Spinal cord (tissue), 10 donors: ENCODE measurements at places on chromosomes 2 and 18. TPM values are rescaled to one million over a fixed set of nuclear protein-coding genes. Genes with fewer than 3 reads are reported as not detected.

The UGT1A3 gene
- not detected for total RNA-seq

The KCNE4 gene
- 23.8 TPM for total RNA-seq

The EVX2 gene
- total RNA-seq: 0.17 TPM

The IL1R1 gene
- total RNA-seq: 10.9 TPM

The SCYGR5 gene
- not detected for total RNA-seq

The ERMN gene
- total RNA-seq: 30.0 TPM

The GKN2 gene
- total RNA-seq: not detected

The ACADL gene
- total RNA-seq: 4.8 TPM

The CCDC74B gene
- total RNA-seq: 17.6 TPM

The CTNNA2 gene
- total RNA-seq: 117 TPM

GRCh38 chr2:63545023-63545422 lies 43.3 kb downstream of the WDPCP start:
- DNase-seq: no peak

- no peak for DNase-seq
Observed at GRCh38 chr2:20584045-20584398, 66.9 kb downstream of the HS1BP3 start.

- DNase-seq: no peak
Observed at GRCh38 chr2:1714291-1715064, 29.8 kb downstream of the PXDN start.

- DNase-seq: no peak
Observed at GRCh38 chr2:151937966-151938365, 109.7 kb upstream of the ARL5A start.

- no peak for DNase-seq
Observed at GRCh38 chr2:71834796-71835195, 312.9 kb downstream of the CYP26B1 start.

DNA sequence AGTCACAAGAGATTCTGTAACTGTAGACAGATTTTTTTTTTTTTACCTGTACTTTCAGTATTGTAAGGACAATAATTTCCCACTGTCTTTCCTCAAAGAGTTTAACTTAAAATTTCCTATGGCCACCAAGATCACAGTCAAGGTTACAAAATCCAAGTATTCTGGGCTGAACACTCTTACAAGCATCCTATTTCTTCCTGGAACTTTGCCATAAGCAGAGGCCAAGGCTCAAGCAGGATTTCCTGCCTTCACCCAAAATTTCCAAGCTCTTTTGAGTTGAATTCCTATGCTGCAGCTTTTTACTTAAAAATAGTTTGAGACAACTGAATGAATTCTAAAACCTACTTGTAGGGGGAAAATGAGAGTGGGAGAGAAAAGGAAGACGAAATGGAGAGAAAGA lies 299.4 kb downstream of the ZNF516 start:
- DNase-seq: no peak

- DNase-seq: no peak
Observed at GRCh38 chr18:834082-834720, 22.2 kb upstream of the YES1 start.

DNA sequence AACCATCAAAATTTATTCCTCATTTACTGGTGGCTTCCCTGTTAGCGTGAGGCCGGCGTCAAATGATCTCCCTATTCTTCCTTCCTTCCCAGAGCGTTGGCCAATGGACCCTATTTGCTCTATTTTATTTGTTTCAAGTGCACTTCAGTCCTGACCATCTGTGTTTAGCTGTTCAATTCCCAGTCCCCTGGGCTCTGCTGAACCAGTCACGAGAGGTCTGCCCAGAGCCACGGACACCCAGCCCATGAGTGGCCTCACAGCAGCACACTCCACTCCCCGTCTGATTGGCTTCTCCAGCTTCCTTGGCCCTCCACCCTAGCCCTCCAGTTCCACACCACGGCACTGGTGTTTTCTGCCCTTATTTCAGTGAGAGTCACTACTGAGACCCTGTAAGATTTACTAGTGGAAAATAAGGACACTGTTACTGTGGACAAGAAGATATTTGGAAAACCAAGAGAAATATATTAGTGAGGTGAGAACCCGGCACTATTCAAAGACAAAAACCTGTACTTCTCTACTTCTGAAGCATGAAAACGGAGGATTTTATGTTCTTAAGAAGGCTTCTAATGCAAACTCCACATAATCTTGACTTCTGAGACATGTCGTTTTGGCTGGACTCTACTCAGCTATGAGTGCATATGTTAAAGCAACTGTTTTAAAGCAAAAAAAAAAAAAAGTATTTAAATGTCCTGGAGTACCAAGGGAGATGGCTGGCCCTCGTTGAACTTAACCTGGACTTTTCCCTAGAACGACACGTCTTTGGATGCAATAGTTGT lies 86.6 kb downstream of the COL6A3 start:
- no peak for DNase-seq

DNA sequence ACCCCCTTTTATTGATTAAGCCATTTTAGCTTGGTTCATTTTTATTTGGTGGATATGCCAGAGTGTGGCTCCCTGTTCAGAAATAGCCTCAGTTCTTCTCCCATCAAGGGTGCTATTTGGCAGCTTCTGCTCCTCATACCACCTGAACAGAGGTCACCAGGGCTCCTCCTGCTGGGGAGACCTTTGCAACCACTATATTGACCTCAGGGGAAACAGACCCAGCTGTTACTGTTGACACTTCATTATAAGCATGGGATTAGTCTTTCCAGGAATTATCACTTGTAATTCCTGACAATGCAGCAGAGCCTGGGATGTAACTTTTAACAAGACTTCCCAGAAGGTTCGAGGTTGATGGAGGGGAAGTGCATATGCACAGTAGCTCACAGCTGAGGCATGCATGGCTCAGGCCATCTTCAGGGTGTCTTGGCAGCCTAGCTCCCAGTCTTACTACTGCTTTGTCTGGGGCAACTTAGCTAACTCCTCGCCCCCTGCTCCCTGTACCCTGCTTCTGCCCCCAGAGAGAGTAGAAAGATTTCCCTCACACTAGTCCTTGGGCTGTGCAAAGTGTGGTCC lies 239.4 kb upstream of the SPRED2 start:
- DNase-seq: no peak

DNA sequence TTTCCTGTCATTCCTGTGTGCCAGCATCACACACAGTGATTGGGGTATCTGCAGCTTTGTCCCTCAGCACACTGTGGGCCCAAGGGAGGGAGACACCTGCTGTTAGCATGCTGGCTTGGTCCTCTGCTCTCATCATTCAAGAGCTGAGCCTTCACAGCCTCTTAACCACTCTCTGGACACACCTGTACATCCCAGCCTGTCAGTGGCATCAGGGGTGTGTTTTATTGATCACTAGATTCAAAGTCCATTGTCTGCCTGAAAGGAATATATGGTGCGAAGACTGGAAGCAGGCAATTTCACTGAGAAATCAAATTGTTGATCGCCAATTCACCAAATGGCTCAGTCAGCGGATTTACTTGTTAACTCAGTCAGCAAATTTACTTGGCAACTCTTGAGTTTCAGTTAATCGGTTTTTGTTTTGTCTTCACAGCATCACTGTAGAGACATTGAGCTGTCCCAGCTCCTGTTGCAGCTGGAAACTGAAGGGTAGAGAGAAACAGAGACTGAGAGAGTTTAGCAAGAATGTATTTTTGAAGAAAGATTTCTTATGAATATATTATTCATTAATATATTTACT lies 56.3 kb upstream of the TMEM200C start:
- no peak for DNase-seq

- no peak for DNase-seq
Observed at GRCh38 chr2:164260506-164260905, 360.8 kb downstream of the GRB14 start.

DNA sequence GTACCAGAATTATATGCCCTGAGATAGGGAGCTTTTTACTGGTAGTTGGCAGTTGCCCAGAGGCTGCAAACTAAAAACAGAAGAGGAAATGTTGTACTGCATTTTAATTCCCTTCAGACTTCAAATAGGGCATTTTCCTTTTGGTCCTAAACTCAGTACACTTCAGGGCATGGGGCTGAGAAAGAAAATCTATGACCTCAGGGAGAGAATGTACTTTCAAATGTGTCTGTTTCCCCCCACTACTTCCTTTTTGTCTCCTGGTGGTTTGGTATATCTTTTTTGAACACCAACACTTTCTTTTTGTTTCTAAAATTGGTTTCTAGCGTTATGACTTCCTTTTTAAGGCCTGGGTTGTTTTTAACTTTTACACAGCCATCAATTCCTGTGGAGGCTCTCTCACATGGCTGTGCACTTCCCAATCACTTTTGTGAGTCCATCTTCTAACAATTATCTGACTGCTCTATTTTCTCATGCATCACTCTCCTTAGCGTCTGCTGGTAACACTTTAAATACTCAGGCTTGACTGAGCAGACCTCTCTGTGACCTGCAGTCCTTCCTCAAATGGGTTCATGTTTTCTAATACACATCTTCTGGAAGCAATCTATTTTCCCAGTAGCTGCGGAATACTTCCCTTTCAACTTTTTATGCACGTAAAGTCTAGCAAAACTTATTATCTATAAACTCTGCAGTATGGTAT lies 596.0 kb downstream of the LRP1B start:
- DNase-seq: no peak

DNA sequence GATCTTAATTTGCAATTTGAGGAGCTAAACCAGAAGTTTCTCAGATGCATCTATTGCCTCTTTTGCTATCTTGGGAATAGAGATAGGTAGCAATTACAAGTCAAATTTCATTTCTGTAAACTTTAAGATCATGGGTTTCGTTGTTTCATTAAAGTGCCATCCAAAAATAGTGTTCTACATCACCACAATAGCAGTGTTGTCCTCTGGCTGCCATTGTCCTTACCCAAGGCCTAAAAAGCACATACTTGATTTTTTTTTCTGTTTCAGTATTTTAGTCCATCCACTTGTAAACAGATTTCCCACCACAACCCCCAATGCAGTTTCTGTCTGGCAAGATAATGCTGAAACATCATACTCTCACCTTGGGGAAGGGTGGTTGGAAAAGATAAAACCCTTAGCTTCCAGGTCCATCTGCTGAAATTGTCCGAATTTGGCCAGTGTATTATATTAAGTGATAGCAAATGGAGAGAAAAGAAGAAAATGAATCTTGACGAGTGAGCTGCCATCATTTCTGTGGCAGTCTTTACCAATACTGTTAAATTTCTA lies 136.2 kb downstream of the LCLAT1 start:
- no peak for DNase-seq

GRCh38 chr18:21479721-21480120 lies 120.8 kb downstream of the ESCO1 start:
- DNase-seq: no peak

DNA sequence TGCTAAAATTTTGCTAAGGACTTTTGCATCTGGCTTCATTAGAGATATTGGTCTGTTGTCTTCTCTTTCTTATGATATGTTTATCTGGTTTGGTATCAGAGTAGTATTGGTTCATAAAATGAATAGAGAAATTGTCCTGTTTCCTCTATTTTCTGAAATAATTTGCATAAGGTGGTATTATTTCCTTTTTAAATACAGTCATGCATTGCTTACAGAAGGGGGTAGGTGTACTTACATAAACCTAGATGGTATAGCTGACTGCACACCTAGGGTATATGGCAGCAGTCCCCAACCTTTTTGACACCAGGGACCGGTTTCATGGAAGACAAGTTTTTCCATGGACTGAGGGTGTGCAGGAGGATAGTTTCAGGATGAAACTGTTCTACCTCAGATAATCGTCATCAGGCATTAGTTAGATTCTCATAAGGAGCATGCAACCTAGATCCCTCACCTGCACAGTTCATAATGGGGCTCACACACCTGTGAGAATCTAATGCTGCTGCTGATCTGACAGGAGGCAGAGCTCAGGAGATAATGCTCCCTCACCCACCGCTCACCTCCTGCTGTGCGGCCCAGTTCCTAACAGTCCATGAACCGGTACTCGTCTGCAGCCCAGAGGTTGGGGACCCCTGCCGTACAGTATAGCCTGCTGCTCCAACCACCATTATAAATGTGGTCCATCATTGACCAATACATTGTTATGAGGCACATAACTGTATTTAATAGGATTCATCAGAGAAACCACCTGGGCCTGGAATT lies 189.2 kb downstream of the FAM210A start:
- DNase-seq: no peak

GRCh38 chr2:199309411-199309810 lies 148.3 kb downstream of the SATB2 start:
- DNase-seq: no peak

DNA sequence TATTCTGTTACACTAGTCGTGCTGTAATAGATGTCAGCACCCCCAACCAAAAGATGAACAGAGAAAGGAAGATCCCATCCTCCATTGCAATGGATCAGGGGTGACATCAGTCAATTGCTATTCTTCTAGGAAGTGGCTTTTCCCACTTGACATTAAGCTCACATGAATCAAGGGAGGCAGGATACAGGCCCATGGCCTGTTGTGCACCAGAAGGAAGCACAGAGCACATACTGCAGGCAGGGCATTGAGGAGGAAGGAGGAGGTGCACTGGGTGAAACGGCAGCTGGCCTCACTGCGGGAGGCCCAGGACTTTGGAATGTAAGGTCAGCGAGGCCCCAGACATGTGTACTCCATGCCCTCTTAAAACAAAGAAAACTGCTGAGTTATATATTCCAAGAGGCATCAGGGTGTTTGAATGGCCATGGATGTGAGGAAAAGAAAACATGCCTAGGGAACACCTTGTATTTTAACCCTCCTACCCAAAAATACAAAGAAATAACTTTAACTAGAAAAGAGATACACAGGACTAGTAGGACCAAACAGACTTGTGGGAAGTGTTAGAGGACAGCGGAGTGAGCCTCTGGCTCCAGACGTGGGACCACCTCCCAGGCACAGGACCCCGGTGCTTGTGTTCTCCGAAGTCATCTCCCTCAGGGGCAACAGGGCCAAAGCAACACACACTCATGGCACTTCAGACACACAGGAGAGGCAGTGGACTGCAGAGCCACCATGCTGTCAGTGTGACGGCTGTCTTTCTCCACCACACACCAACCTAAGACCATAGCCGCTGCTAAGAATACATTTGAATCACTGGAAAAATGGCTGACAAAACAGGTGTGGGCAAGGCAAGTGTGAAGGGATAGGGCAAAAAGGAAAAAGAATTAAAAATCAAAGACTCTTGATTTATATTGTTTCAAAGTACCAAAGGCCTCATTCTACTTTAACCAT lies 51.4 kb upstream of the RIOK3 start:
- no peak for DNase-seq

GRCh38 chr2:43984533-43984932 lies 11.3 kb downstream of the LRPPRC start:
- no peak for DNase-seq

GRCh38 chr2:69774984-69775982 lies 33.3 kb downstream of the ANXA4 start:
- no peak for DNase-seq

DNA sequence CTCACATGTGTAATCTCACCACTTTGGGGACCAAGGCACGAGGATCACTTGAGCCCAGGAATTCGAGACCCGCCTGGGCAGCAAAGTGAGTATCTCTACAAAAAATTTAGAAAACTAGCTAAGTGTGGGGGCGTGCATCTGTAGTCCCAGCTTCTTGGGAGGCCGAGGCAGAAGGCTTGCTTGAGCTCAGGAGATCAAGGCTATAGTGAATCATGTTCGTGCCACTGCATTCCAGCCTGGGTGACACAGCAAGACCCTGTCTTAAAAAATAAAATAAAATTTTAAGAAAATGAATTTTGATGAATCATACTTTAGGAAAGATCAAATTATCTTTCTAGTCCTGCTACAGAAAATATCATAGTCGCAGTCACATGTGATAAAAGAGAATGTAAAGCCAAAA lies 46.9 kb downstream of the CABYR start:
- DNase-seq: no peak

GRCh38 chr2:60273836-60274235 lies 279.6 kb downstream of the BCL11A start:
- DNase-seq: no peak
